Substantia nigra (tissue), 51 donors: ENCODE measurements at places on chromosomes 16 and 17.

DNA sequence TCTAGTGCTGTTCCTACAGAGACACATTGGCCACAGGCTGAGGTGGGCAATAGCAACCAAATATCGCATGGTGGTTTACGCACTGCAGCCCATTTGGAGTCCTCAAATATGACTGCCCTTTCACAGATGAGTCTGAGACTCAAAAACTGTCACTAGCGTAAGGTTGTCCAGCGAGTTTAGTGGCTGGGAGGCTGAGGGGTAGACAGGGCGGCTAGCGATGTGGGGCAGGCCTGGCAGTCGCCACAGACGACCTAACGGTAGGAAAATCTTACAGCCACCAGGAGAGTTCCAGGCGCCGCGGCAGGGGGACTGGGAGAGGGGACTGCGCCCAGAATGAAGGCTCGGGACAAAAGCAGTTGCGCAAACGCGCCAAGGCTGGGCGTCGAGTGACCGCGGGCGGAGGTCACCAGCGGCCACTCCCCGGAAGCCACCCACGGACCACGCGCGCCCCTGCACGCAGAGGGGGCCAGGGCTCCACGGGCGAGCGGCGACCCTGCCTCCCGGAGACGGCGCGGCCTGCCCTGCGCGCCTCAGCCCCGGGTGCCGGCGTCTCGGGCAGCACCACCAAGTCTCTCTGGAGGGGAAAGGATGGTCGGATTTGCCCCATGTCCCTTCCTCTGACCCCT lies 699 bp upstream of the MAP1LC3B start:
- DNase-seq: no peak

DNA sequence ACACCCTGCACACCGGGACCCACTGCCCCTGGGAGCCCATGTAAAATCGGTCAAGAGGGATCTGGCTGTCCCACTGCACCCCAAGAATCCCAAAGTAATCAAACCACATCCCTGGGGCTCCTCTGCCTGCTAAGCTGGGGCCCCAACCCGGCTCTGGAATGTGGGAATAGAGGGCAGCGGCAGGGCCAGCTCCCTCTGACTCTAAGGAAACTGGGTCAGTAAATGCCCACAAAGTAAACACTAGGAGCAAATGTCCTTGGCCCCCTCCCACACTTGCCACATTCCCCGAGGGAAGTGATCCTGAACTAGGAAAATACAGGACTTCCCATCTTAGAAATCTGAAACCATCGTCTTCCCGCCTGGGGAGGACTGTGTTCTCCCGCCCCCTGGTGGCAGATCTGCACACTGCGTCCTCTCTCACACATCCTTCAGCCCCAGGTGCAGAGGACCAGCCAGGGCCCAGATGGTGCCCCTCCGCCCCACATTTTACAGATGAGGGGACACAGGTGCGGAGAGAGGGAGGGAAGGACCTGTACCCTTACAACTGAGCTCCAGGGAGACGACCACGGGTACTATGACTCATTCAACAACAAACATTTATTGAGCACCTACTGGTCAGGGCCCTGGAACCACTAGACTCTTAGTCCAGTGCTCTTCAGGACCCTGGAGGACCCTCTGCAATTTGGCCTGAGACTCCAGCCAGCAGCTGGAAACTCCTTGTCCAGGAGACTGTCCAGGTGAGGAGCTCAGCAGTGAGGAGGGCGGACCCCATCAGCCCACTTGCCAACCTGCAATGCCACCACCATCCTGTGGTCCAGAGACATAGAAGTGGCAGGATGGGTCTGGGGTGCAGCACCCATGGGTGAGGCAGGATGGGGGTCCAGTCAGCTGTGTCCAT lies 10.1 kb downstream of the P3H4 start:
- peak; percentile 71 for DNase-seq

DNA sequence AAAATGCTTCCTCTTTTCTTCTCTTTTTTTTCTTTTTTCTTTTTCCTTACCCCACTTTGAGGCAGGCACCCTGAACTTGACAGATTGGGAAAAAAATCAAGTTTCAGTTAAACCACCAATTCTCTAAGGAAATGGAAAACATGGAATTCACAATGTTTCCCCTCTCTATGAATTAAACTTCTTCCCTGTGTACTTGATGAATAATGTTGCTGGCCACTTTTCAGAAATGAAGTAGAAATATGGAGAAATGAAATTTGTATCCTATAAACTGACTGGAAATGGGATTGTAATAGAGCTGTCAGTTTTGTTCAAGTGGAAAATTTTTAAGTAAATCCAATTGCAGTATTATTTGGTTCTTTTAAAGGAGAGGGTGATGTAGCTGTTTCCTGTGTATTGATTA lies 129.8 kb downstream of the CLEC16A start:
- DNase-seq: no peak

DNA sequence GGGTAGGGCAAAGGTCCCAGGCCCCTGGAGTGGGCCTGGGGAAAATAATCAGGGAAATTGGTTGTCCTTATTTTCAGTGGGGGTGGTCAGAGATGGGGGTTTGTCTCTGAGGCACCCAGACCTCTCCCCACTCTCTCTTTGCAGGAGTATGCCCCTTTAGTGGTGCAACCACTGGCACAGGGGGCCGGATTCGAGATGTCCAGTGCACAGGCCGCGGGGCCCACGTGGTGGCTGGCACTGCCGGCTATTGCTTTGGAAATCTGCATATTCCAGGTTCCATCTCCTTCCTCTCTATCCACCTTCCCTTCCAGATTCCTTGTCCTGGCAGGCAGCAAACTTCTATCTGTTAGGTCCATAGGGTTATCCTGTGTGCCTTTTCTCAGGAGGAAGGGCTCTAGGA lies 7.6 kb downstream of the PFAS start:
- DNase-seq: no peak

GRCh38 chr17:28072936-28073533 lies 30.6 kb downstream of the NLK start:
- no peak for DNase-seq

DNA sequence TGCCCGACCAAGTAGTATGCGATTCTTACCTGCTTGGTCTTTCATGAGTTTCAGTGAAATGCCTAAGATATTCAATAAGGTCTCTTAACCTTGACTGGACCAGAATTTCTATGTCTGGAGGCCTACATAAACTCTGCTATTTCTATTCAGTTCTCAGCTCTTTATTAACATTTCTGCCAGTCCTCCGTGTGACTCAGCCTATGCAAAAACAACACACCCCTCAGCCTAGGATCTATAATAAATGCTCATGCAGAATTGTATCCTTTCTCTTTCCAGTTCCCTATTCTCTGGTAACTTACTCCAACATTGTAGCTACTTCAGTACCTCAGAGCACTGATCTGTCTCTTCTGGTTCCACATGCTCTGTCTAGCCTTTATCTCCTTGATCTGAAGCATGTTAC lies 1507.4 kb downstream of the CDH11 start:
- no peak for DNase-seq

GRCh38 chr17:76515274-76515949 lies 14.2 kb upstream of the RHBDF2 start:
- no peak for DNase-seq

DNA sequence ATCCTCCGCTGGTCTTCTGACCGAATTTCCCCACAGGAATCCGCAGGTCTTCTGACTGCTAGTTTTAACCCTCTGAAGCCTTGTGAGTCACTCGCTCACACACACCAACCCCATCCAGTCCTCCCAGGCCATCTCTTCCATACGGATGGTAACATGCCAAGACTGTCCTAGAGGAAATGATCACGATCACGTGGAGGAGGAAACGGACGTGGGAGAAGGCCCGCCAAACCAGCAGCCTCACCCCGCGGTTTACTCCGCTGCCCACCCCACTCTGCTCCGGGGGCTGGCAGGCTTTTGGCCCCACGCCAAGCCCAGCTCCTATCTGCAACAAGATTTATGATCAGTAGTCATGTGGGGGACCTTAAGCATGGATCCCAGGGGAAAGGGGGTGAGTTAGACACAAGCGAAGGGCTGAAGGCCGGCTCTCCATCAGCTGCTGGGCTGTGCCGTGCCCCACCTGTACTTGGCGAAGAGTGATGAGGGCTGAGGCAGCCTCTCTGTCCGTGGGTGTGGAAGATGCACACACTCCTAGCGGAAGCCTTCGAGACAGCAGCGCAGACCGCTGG lies 1.5 kb upstream of the FAAP100 start:
- no peak for DNase-seq

DNA sequence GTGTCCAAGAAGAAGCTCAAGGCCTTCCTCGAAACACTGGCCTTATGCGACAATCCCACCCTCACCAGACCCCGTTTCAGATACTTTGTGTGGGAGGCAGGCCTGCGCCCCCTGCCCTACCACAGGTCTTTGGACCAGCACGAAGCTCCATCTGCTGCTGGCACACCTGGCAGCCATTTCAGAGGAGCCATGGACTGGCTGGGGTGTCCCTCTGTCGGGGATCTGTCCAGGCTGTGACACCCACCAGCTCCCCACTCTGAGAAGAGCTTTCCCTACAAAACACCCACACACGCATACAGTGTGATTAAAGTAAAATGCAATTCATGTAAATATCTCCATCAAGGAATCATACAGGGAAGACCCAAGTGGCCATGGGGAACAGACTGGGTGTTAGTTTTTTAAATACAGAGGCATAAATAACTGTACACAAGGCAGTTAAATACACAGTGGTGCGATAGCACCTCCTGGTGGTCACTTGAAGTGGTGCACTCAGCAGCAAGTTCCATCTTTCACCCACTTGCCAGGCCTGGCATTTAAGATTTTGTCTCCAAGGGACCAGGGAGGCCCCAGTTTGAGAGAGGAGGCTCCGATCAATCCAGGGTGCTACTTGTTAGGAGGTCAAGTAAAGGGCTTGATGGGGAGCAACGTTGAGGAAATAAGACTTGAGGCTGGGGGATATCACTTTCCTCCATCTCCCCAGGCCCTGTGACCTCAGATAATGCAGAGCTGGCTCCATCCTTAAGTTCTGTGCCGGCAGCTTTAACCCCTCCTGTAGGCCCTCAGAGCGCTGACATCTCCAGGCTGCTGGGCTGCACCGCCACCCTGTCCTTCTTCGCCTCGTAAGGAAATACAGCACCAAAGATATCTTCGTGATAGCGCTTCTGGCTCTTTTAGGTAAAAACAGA lies 43.6 kb downstream of the NOS2 start:
- peak; percentile 5 for DNase-seq

DNA sequence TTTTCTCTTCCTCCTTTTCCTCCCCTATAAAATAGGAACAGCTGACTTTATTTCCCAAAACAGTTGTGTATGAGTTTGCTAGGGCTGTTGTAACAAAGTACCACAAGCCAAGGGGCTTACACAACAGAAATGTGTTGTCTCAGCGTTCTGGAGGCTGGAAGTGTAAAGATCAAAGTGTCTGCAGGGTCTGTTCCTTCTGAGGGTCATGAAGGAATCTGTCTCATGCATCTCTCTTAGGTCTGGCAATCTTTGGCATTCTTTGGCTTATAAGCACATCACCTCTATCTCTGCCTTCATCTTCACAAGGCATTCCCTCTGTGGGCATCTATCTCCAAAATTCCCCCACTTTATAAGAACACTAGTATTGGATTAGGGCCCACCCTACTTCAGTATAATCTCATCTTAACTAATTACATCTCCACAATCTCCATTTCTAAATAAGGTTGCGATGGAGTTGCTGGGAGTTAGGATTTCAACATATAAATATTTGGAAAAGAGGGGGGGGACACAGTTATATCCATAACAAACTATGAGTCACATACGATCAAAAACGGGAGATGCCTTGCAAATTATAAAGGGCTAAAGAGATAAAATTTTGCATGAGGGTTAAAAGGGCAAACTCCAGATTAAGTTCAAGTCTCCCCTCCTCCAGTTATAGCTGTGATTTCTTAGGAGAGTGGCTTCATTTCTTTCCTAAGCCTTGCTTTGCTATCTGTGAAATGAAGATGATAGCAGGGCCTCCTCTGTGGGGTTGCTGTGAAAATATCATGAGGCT lies 109.7 kb downstream of the VAT1L start:
- no peak for DNase-seq

GRCh38 chr17:13176436-13176835 lies 158.6 kb upstream of the ELAC2 start:
- no peak for DNase-seq

DNA sequence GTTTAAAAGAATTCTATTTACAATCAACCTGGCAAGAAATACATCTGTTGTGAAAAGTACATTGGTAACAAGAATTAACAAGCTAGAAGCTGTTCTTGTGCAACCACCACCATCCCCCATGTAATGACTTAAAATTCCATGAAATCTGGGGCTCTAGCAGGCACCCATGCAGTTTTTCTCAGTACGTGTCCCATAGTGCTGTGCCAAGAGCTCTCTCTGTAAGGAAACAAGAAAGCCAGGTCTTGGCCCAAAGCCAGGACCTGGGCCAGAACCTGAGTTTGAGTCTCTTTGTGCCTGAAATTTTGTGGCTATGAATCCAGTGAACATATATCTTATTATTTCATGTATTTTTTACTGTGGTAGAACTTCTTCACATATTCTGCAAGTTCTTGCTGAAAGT lies 46.6 kb downstream of the NUP93 start:
- DNase-seq: no peak

DNA sequence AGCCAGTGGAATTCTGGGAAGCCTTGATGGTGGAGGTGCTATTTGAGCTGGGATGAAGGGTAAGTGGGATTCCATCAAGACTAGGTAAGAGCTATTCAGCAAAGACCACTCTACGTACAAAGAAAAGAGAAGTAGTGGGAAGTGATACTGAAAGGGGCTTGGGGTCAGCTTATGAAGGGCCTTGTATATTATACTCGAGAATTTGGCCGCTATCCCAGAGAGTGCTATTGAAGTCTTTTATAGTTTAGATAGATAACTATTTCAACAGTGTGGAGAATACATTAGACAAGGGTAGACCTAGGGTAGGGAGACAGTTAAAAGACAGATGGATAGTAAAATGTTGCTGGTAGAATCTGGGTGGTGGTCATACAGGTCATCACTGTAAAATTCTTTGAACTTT lies 10.3 kb downstream of the DNAH2 start:
- no peak for DNase-seq

- DNase-seq: no peak
Observed at GRCh38 chr17:44167181-44167861, 3.2 kb upstream of the ASB16 start.

DNA sequence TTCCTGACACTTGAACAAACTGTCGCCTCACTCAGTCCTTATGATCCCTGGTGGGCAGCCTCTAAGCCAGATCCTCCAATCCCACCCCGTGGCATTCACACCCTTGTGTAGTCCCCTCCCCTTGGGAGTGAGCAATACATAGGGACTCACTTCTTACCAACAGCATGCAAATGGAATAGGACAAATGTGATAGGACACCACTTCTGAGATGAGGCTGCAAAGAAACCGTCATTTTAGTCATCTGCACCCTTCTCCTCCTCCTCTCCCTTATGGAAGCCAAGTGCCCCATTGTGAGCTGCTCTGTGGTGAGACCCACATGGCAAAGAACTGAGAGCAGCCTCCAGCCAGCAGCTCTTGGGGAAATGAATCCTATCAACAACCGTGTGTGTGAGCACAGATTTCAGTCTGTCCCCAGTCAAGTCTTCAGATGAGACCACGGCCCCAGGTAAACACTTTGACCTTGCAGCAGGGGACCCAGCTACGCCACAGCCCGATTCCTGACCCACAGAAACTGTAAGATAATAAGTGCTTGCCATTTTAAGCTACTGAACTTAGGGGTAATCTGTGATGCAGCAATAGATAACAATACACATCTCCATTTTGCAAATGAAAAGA lies 46.9 kb downstream of the ZFHX3 start:
- DNase-seq: no peak
